Activated T-helper 1 cell treated with anti-CD3 and anti-CD28 coated beads, Interleukin-12 subunit alpha, Interleukin-12 subunit beta, Interleukin-2, Interleukin-4 antibody, amounts not matched to agents 30 ng/mL and 10 ng/mL and 1 ng/mL, durations not matched to agents 14 hours and 24 hours and 36 hours (primary cell): ENCODE measurements at places on chromosomes 1 and 21. TPM values are rescaled to one million over a fixed set of nuclear protein-coding genes. Genes with fewer than 3 reads are reported as not detected.

GRCh38 chr1:20480243-20480944 is 5.6 kb downstream of the CAMK2N1 start:
- DNase-seq: no peak

Gene MSH4
- total RNA-seq: 0.39 and 0.54 TPM in 2 replicates

Gene TRIM67
- not detected in 2 replicates for total RNA-seq

DNA sequence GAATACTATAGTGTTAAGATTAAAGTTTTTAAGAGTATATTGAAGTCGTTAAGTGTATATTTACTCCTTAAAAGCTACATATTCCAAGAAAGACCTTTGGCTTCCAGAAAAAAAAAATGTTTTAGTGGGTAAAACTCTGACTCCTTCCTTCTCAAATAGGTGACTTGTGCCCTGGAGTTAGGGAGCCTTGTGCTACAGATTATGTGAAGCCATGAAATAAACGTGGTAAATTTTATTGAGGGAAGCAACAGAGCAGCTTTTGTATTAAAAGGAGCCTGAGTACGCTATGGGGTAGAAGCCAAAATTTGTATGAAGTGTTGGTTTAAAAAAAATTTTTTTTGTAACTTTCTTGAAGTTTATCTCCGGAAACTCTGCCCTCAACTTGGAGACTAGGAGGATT is 994 bp downstream of the RO60 start:
- no peak for DNase-seq

Gene SELE
- total RNA-seq: not detected in 2 replicates
